ENCODE measurements at places on chromosomes 6 and 20.

- DNase-seq: no peak
These were observed 14.5 kb downstream of the LAMA5 start for GRCh38 chr20:62352402-62353288.

DNA sequence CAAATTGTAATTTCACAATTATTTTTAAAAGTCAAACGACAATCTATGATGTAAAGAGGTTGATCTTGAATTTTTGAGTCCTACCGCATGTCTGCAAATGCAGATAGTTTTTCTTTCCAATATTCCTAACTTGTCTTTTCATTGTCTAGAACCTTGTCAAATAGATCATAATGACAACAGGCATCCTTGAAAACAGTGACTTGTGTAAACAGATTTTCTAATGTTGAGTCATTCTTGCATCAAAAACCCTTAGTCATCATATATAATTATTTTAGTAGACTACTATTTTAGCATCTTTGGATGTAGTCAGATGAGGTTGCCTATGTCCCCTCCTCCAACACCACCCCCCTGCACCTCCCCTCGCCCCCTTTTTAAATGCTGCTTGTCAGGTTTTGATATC is 43.8 kb downstream of the BMP6 start:
- no peak for DNase-seq

GRCh38 chr6:62803094-62803493 is 408.2 kb upstream of the FKBP1C start:
- DNase-seq: no peak

DNA sequence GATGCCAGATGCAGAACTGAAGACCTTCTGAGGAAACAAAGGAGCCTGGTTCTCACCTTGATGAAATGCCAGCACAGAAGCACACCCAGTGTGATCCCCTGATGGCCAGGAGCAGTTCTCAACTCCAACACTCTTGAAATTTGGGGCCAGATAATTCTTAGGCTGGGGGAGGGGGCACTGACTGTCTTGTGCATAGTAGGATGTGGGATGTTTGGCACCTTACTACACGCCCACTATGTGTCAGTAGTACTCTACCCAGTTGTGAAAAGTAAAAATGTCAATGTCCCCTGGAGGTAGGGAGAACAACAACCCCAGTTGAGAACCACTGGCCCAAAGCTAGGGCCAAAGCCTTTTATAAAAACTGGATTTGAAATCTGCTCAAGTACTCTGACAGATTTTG is 398.3 kb upstream of the ARID1B start:
- DNase-seq: no peak

DNA sequence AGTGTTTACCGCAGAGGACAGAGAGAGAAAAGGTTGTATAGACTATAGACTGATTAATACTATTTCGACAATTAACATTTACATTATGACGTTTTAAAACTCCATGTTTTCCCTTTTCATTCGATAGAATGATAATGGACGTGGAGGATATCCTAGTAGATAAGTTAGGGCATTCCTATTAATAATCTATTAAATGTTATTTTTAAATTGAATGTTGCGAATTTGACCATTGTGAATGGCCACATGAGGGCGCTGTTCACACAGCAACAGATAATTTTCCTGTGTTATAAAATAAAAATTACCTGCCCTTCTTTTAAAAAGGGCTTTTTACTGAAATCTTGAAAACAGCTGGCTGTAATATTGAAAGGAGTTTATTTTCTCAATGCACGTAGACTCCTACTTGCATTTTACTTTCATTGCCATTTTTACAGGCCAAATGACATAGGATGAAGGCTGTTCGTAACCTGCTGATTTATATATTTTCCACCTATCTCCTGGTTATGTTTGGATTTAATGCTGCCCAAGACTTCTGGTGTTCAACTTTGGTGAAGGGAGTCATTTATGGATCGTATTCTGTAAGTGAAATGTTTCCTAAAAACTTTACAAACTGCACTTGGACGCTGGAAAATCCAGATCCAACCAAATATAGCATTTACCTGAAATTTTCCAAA is 3.3 kb downstream of the ADGRB3 start:
- DNase-seq: no peak

- DNase-seq: no peak
These were observed 75.1 kb downstream of the ADGRG6 start for GRCh38 chr6:142376800-142377496.

DNA sequence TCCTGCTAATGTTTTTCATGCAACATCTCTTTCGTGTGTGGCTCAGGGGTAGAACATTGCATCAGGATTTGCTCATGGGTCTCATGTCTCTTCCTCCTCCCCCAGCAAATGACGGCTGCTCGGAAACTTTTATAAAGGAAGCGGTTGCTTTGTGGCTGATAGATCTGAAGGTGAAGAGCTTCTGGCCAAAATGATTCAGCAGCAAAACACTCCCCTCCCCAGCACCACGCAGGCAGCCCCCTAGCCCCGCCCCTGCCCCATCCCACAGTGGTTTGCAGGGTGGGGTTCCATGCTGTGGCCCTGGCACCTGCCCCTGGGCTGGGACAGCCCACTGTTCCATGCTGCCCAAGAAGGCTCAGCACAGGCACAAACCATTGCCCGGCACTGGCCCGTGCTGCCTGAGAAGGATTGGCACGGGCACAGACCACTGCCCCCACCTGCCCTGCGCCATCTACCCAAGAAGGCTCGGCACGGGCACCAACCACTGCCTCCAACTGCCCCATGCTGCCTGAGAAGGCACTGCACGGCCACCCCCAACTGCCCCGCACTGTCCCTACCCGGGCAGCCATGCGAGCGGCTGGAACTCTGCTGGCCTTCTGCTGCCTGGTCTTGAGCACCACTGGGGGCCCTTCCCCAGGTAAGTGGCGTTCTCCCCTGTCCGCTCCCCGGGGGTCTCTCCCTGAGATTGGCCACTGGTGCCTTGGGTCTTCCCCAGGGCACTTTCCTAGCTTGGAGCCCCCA is at the start of gene CST7:
CST7 (plus strand) TSS at position 331 of the 741 bp plus-strand sequence; CDS start at position 568, 237 bp downstream.
- no peak for DNase-seq

- no peak for DNase-seq
These were observed 53.7 kb downstream of the ANKRD60 start for GRCh38 chr20:58174708-58175280.

DNA sequence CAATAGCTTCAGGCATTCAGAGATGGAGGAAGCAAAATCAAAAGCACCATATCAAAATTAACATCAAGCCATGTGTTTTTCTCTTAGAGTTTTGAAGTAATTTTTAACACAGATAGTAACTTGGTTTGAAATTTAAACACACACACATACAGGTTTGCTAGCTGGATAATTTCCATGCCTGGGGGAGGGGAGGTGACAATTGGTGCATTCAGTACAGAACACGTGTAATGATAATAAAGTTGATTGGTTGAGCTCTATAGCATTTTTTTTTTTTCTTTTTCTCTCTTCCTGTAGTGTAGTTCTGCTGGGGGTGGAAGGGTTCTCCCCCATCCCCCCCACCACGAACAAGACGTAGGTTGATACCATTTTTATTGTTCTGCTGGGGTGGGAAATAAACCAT is 564.8 kb downstream of the LMBRD1 start:
- DNase-seq: no peak

GRCh38 chr6:139758209-139758611 is 383.8 kb upstream of the CITED2 start:
- no peak for DNase-seq

DNA sequence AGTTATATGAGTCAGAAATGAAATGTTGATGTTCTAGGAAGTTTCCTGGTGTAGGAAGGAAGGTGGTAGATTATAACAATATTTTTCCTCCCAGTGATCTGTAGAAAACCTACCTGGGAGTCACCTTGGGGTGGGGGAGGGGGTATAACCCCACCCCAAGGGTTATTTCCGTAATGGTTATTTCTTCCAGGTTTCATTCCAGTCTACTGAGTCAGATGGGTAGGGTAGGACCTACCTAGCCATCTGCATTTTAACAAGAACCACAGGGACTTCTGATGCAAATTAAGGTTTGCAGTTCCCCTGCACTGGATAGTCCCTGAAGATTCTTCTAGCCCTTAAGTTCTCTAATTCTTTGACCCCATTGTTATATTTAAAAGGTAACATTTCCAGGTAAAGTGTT is 88.9 kb downstream of the ARMC2 start:
- no peak for DNase-seq

- no peak for DNase-seq
These were observed 16.8 kb downstream of the FOXC1 start for GRCh38 chr6:1626481-1626880.

DNA sequence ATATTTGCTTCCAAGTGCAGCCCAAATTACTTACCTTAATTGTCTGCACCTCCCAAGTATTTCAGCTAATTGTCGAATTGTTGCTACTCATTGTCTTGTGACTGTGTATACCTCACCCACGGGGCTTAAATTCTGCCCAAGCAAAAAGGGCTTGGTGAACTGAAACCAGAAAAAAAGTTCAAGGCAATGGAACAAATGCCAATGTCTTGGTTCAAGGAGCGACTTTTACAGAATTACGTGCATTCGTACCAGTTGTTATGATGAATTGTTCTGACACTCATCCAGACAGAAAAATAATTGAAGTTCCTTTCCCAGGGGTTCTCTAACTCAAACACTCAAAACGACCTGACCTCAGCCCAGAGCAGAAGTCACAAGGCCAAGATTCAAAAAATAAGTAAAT is 13.9 kb upstream of the PXDC1 start:
- no peak for DNase-seq

- no peak for DNase-seq
These were observed 49.8 kb downstream of the KCTD20 start for GRCh38 chr6:36492621-36493020.

- DNase-seq: no peak
These were observed 47.4 kb downstream of the HDAC2 start for GRCh38 chr6:113923526-113923925.

DNA sequence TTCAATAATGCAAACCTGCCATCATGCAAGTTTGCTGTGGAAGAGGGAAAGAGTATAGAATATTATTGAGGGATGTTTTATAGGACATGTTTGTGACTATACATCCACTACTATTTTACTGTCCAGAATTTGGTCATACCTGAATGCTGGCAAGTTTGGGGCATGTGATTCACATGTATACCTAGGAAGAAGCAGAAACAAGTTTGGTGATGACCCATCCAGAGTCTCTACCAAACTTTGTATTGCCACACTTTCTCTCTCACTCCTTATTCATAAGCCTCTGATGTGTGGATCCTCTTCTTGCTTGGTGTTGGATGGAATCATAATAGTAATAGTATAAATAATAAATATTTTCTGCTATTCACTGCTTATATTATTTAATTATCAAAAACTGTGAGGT is 108.5 kb upstream of the FLRT3 start:
- no peak for DNase-seq

DNA sequence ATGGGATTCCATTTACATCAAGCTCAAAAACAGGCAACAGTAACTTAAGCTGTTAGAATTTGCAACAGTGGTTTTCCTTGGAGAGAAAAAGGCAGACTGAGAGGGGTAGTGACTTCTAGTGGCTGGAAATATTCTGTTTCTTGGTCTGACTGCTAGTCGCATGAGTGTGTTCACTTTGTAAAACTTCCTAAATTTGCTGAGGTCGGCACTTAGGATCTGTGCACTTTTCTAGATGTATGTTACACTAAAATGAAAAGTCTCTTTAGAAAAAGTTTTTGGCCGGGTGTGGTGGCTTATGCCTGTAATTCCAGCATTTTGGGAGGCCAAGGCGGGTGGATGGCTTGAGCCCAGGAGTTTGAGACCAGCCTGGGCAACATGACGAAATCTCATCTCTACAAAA is 18.7 kb downstream of the OVOL2 start:
- DNase-seq: no peak
